Dermis blood vessel endothelial cell (primary cell): ENCODE measurements at places on chromosomes 2 and 18. TPM values are rescaled to one million over a fixed set of nuclear protein-coding genes. Genes with fewer than 3 reads are reported as not detected.

Gene MC2R
- not detected in 2 replicates for total RNA-seq

Gene CLEC4F
- total RNA-seq: 0.09 and 0.34 TPM in 2 replicates

Gene UNC80
- 0.17 and 0.19 TPM in 2 replicates for total RNA-seq

Gene CDK5R2
- total RNA-seq: not detected in 2 replicates

Gene MYO3B
- total RNA-seq: not detected in 2 replicates

Gene TSGA10
- 1.7 and 2.9 TPM in 2 replicates for total RNA-seq

Gene IGFBP5
- 0.65 and 6.1 TPM in 2 replicates for total RNA-seq

Gene TCF23
- not detected in 2 replicates for total RNA-seq

Gene OSR1
- total RNA-seq: 0.09 and 0.17 TPM in 2 replicates

Gene AMER3
- not detected in 2 replicates for total RNA-seq

Gene COL4A3
- under 0.01 TPM in 2 replicates for total RNA-seq

Gene NTSR2
- not detected in 2 replicates for total RNA-seq

Gene SEMA4C
- 39.7 and 40.3 TPM in 2 replicates for total RNA-seq

Gene CLASP1
- total RNA-seq: 51.9 and 67.7 TPM in 2 replicates
